Vagina (tissue), 2 donors: ENCODE measurements at places on chromosomes 4 and X. TPM values are rescaled to one million over a fixed set of nuclear protein-coding genes. Genes with fewer than 3 reads are reported as not detected.

Gene RIPPLY1
- not detected for total RNA-seq

Gene CT45A10
- not detected for total RNA-seq

Gene TMEM31
- not detected for total RNA-seq

Gene MMRN1
- total RNA-seq: 96.3 TPM

Gene HSD17B13
- total RNA-seq: 23.8 TPM

Gene ZBTB49
- 5.4 TPM for total RNA-seq

Gene TMPRSS11A
- total RNA-seq: 26.0 TPM

- H3K4me1 ChIP-seq: no peaks in the 10 kb centered on the region
- DNase-seq: no peak
- H3K27ac ChIP-seq: peak overlapping the region; percentile 74
- H3K36me3 ChIP-seq: no peaks in the 10 kb centered on the region
- peak overlapping the region; percentile 48 for H3K4me3 ChIP-seq
Measured at GRCh38 chrX:69285401-69285877, 120.2 kb upstream of the PJA1 start.

DNA sequence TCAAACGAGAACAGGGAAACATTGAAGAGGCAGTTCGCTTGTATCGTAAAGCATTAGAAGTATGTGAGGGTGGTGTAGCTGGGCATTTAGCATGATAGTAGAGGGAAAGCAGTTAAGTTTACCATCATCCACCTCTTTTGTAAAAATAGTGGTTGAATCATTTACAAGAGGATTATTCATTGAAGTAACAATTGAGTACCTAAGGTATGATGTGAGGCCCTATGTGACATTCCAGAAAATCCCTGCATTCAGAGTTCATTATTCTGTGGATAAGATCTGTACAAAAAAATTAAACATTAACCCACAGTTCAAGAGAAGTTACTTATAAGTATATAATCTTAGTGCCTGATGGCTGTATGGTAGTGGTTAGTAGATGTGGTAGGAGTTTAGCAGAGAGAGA is 22.2 kb upstream of the GCNA start:
- H3K4me1 ChIP-seq: no peaks in the 10 kb centered on the region
- H3K4me3 ChIP-seq: no peak overlapping the region
- no peak for DNase-seq
- no peaks in the 10 kb centered on the region for H3K27me3 ChIP-seq
- H3K27ac ChIP-seq: no peak overlapping the region
- no peaks in the 10 kb centered on the region for H3K36me3 ChIP-seq

DNA sequence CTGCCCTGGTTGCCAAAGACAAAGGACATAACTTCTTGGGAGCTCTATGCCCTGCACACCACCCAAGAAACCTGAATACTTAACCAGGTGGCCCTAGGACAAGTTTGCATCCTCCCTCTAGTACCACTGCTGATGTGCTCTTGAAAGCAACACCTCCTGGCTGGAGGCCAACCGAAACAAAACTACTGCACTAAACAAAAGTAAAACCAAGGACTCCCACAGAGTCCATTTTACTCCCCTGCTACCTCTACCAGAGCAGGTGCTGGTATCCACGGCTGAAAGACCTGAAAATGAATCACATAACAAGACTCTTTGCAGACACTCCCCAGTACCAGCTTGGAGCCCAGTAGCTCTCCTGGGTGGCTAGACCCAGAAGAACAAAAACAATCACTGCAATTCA is 941.8 kb downstream of the RAPGEF2 start:
- H3K4me3 ChIP-seq: no peak overlapping the region
- no peaks in the 10 kb centered on the region for H3K27me3 ChIP-seq
- no peaks in the 10 kb centered on the region for H3K36me3 ChIP-seq
- no peak for DNase-seq
- H3K27ac ChIP-seq: no peak overlapping the region

GRCh38 chr4:174198828-174199227 is 84.6 kb downstream of the FBXO8 start:
- H3K27me3 ChIP-seq: peaks cover 2% of the 10 kb centered on the region
- no peak for DNase-seq
- H3K4me3 ChIP-seq: no peak overlapping the region
- no peak overlapping the region for H3K27ac ChIP-seq

GRCh38 chr4:108372681-108373080 is 203.9 kb upstream of the LEF1 start:
- no peaks in the 10 kb centered on the region for H3K36me3 ChIP-seq
- no peaks in the 10 kb centered on the region for H3K27me3 ChIP-seq
- H3K4me3 ChIP-seq: no peak overlapping the region
- H3K4me1 ChIP-seq: no peaks in the 10 kb centered on the region
- DNase-seq: no peak
- H3K27ac ChIP-seq: no peak overlapping the region

DNA sequence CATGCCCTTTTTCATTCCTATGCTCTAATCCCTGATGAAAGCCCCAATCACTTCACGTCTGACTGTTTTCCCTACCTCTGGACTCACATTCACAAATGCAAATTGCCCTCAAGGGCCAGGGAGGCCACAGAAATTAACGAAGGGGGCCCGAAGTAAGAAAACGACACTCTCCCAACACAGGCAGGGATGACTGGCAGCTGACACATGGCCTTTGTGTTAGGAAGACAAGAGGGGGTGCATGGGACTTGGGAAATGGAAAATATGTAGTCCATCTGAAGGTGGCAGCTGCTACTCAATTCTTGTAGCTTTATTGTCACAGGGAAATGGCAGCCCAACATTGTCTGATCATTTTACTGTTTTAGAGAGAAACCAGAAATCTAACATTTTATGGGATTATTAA is 12.3 kb upstream of the SPARCL1 start:
- no peaks in the 10 kb centered on the region for H3K27me3 ChIP-seq
- DNase-seq: no peak
- peaks cover 9% of the 10 kb centered on the region for H3K4me1 ChIP-seq
- H3K36me3 ChIP-seq: no peaks in the 10 kb centered on the region
- peak overlapping the region; percentile 78 for H3K27ac ChIP-seq
- no peak overlapping the region for H3K4me3 ChIP-seq
